ENCODE measurements at places on chromosomes 2 and 18.

GRCh38 chr2:203437511-203437910, 97.6 kb downstream of the RAPH1 start:
- DNase-seq, result no peak

GRCh38 chr2:115427436-115427835, 985.0 kb downstream of the DPP10 start:
- no peak for DNase-seq

GRCh38 chr2:201237486-201238123, 22.7 kb upstream of the CASP8 start:
- DNase-seq, result no peak

DNA sequence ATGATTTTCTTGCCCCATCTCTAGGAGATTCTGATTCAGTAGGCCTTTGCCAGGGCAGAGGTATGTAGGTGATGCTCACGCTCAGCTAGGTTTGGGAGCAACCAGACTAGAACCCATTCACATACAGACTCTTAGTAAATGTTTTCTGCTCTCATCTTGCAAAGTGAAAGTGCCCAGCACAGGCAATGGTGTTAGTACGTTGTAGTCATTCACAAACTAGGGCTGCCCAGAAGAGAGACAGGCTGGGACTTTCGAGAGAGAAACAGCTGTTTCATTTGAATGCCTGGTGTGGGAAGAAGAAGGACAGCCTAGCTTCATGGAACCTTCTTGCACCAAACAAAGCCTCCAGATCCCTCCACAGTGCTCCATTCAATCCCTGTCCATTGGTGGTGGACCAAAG, 19.4 kb downstream of the DDX18 start:
- DNase-seq, result no peak

DNA sequence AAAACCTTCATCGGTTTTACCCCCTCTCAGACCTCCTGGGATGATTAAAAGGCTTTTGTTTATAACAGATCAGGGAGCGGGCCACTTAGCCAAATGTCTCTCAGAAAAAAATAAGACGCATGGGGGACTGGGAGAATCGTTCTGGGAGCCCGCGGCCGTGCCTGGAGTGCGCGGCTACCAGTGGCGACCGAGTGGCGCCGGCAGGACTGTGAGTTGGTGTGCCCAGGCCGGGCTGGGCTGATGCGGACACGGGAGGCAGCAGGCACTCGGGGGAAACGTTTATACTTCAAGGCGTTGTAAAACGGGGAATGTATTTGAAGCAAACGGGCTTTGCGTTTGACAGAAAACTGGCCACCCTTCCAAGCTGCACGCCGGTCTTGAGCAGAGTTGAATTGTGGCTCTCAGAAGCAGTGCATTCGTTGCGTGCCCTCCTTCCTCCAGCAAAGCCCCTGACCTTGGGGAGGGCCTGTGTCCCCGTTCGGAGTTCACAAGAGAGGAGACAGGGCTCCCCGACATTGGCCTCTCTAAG, 4.7 kb upstream of the HOXD10 start:
- DNase-seq, result no peak

DNA sequence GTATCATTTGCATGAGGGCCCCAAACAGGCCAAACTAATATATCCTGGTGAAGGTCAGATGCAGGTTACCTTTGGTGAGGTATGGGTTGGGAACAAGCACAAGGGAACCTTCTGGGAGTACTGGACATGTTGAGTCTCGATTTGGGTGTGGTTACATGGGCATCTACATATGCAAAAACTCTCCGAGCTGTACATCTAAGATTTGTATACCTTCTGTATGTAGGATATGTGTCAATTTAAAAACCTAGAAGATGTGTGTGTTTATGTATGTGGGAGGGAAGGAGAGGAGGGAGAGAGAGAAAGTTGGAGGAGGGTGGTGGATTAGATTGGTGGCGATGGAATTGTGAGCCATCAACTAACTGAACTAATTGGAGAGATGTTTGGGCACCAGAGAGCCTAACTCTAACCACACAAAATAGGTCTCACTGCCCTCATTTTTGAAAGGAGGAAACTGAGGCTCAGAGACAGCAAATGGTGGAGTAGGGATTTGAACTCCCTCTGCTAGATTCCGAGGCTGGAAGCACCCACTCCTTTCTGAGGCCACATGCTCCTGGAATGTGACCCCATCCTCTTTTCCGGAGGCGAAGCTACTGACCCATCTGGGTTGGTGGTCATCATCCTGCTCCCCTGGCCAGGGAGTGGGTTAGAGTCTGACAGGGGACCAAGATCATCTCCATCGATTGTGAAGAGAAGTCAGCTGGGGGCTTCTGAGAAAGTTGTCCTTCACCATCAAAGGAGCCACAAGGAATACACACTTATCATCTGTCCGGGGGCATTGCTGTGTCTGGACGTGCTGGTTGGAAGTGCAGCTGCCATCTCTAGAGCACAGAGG, 107.3 kb upstream of the MYCN start:
- no peak for DNase-seq

DNA sequence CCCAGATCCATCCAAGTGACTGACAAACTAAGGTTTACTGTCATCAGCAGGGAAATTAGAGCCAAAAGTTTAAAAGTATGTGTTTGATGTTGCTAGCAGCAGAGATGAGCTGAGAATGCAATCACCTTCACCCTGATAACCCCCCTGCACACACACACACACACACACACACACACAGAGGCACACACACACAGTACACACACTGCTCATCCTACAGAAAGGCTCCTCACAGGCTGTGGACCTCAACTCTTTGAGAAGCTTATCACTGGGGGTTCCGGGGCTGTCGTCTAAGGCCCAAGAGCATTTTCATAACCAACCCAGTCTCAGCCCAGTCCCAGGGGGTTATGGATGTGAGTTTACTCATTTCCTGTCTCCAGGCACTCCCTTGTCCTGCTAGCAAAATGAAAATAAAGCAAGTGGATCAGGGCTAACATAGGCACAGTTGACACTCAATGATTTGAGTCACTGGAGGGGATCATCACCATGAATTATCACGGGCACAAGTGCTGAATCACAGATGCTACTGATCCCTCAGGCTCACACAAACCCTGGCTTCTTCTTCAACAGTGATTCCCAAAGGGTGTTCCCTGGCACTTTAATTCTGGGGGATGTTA, 76.6 kb downstream of the ALK start:
- DNase-seq, result no peak

DNA sequence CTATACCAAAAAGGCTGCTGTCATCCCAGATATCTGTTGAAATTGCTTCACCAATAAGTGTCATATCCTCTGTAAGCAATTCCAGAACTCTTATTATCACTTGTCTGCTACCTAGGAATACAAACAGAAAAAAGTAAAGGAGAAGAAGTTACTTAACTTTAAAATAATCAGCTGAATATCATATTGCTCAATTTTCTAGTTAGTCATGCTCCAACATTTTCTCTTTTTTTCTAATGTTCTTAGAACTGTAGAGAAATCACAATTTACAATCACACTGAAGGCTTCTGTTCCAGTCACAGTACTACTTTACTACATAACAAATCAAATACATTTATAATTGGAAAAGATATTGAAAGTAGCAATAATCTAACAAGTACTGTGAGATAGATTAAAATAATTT, 17.4 kb downstream of the RTTN start:
- DNase-seq, result no peak

GRCh38 chr18:73355121-73355520, 487.3 kb upstream of the NETO1 start:
- DNase-seq, result no peak

DNA sequence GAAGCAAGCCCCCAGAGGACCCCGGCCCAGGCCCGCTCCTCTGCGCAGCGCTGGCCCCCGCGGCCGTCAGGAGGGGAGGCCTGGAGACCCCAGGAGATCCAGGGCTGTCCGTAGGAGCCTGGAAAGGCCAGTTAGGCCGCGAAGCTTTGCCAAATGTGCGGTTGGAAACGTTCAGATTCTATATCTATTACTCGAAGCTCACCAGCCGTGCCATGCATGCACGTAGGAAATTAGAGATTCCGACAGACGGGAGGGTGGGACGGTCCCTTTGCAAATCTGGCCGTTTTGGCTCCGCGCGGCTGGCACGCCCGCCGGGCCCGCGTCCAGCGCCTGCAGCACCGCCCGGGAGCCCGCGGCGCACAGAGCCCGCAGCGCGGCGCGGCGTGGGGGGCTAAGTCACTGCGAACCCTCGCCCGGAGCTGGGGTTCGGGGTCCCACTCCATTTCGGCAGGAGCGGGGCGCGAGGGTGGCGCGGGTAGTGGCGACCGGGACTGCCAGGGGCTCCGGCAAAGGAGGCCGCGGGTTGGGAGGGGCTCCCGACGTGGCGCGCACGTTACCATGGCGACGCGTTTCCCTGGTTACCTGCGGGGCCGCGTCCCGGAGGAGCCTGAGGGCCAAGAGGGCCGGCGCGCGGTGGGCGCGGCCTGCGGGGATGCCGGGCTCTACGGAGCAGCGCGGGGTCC, 488.6 kb upstream of the SMIM21 start:
- no peak for DNase-seq

- no peak for DNase-seq
These were observed 243.2 kb downstream of the MYO3B start for GRCh38 chr2:170420961-170421687.

- no peak for DNase-seq
These were observed 151.4 kb downstream of the TNS1 start for GRCh38 chr2:217851191-217852020.

- DNase-seq, result no peak
These were observed 20.5 kb downstream of the FHL2 start for GRCh38 chr2:105378276-105378840.

- DNase-seq, result no peak
These were observed 50.9 kb downstream of the TTN start for GRCh38 chr2:178756343-178756742.

- no peak for DNase-seq
These were observed 51.9 kb downstream of the SRD5A2 start for GRCh38 chr2:31528823-31529222.

- DNase-seq, result no peak
These were observed 135.0 kb downstream of the TGIF1 start for GRCh38 chr18:3584897-3585460.

DNA sequence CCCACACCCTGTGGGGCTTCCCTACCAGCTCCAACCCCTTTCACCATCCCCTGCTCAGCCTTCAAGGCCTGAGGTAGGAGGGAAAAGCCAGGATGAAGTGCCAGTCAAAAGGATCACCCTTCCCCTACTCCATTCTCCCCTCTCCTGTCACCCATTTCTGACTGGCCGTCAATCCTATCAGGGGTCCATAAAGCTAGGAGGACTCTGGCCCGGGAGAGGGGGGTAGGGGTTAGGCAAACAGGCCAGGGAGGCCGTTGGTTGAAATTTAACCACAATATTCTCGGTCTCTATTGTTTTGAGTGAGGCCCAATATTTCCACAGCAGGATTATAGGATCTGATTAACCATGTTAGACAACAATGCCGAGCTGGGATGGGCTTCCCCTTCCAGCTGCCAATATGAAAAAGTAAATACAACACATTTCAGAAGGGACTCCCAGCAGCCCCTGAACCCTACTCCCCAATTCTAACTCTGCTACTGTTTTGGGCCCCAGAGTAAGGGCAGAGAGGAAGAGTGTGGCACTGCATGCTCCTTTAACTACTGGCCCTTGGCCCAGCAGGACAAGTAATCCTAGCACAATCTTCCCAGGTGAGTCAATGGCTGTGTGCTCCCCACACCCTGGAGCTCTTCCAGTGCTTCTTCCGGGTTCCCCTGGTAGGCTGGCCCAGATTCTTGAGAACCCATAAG, 10.6 kb upstream of the IHH start:
- no peak for DNase-seq

- DNase-seq, result no peak
These were observed 174.3 kb downstream of the ERBB4 start for GRCh38 chr2:212364112-212364985.

- no peak for DNase-seq
These were observed 8.5 kb upstream of the UNC80 start for GRCh38 chr2:209763106-209763505.

DNA sequence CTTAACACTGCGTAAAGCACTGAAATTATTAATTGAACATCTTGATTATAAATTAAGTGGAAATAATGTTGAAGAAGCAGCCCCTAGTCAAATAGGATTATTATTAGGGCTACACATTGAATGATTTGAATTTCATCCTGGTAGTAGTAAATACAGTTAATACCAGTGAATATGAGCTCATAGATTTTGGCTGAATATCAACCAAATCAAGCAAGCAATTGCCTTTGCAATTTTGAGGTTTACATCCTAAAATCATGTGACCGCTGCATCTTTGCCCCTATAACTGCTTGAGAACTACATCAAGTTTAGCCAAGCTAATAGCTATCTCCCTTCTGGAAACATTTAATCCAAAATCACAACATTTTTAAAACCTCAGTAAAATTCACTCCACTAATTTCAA, 801.2 kb upstream of the PIK3C3 start:
- DNase-seq, result no peak

- no peak for DNase-seq
These were observed 47.7 kb downstream of the TMEM182 start for GRCh38 chr2:102809291-102810189.

DNA sequence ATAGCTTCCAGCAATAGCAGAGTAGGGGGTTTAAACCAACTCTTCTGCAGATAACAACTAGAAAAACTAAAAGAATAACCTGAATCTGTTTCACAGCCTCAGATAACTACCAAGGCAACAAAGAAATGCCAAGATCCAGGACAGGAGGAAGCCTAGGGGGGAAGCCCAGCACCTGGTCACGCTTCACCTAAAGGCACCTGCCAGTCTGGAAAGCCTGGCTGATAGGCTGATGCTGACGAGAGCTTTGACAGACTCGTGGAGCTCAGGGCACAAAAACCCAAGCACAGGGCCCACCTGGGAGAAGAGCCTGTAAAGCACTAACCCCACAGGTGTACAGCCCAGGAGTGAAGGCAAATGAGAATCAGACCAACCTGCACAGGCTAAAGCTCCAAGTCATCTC, 22.6 kb downstream of the EIPR1 start:
- no peak for DNase-seq

Data from activated naive CD4-positive, alpha-beta T cell (primary cell).